Pons (tissue), 1 donor: ENCODE measurements at places on chromosomes 1 and 21.

DNA sequence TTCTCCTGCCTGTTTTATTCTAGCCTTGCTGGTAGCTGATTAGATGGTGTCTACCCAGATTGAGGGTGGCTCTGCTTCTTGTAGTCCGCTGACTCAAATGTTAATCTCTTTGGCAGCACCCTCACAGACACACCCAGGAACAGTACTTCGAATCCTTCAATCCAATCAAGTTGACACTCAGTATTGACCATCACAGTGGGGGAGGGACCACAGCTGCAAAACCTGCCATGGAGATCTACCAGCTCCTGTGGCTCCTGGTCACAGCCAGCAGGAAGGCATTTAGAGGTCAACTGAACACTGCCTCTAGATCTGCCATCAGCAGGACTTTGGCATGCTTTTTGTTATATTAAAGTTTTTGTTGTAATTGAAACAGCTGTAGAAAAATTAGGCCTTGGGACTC is 146.9 kb downstream of the RWDD3 start:
- DNase-seq, result no peak

GRCh38 chr1:12148958-12149790 is 17.6 kb upstream of the TNFRSF1B start:
- no peak for DNase-seq

GRCh38 chr21:37391666-37392065 is 25.1 kb downstream of the DYRK1A start:
- no peak for DNase-seq

GRCh38 chr21:41945982-41946381 is 7.8 kb downstream of the C2CD2 start:
- no peak for DNase-seq

DNA sequence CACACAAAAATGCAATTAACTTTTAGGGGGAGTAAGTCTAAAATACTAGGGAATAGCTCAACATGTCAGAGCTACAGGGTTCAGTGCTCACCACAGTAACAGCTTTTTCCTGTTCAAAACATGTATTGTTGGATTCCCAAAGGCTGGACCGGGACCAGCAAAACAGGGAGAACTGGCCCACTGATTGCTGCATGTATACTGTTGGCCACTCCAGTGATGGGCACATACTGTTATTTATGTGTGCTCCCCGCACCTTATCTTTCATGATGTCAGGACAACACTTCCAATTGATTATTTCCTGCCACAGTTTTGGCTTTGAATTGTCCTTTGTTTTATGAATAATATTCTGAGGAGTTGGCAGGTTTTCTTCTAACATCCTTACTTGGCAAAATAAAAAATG is 50.7 kb downstream of the HMGB4 start:
- peak; percentile 11 for DNase-seq

DNA sequence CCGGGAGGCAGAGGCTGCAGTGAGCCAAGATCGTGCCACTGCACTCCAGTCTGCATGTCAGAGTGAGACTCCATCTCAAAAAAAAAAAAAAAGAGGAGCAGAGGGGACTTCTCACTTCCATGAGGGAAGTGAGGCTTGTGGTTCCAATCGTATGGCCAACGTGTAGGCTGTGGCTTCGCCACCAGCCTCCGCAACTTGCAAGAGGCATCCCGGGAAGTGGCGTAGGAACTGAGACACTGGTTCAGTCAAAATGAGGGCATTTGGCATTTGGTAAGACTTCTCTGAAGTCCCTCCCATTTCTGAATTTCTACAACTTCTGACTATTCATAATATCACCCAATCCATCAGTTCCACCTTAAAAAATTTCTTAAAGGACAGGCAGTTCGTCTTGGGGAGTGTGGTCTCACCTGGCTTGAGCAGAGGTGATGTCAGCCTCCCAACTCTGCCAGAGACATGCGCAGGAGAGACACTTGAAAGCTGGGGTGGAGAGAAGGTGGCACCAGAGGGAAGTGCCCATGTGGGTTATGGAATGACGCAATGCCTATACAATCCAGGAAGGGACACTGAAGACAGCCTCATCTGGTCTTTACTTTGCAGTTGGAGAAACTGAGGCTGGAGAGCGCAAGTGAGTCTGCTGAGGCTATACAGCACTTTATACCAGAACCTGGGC is 17.2 kb downstream of the KAZN start:
- no peak for DNase-seq

GRCh38 chr1:195345149-195345548 is 1263.1 kb downstream of the KCNT2 start:
- no peak for DNase-seq

- DNase-seq, result no peak
Measured at GRCh38 chr1:47664356-47664755, 226.5 kb downstream of the FOXD2 start.

DNA sequence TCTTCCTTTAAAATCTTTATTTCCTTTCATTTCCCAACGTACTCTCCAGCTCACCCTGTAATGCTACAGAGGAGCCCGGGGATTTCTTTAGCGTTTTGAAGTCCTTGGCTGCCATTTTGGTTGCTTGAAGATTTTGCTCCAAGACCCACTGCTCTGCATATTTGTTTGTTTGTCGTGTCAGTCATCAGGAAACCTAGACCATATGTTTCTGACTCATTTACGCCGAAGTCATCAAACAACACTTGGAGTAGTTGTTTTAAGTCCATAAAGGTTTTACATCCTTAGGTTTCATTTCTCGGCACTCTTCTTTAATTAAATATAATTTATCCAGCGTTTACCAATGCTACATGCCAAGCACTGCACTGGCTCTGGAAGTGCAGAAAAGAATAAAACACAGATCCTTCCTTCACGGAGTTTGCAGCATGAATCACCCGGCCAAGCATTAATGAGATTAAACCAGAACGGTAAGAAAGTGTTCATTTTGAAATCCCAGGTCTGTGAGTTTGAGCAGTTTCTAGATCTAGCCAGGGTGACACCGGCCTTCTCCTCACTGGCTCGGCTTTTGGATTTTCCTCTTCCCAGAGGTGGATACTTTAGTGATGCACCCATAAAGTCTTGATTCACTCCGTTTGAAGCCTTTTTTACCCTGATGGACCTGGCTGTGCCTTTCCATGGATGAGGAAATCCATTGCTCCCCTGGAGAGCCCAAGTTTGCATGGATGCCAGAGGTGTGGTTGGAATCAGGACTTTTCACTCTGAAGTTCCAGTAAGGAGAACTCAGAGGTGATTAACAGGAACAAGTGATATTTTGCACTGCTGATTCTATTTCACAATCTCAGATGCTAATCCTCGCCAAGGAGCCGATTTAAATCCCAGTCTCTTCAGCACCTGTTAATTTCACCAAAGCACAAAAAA is 109.3 kb downstream of the KAZN start:
- no peak for DNase-seq
